ENCODE measurements at places on chromosomes 16 and 17. TPM values are rescaled to one million over a fixed set of nuclear protein-coding genes. Genes with fewer than 3 reads are reported as not detected.

- no peak for DNase-seq
Observed at GRCh38 chr17:83098241-83099085, 19.1 kb downstream of the METRNL start.

The KRTAP3-2 gene
- polyA plus RNA-seq = not detected

DNA sequence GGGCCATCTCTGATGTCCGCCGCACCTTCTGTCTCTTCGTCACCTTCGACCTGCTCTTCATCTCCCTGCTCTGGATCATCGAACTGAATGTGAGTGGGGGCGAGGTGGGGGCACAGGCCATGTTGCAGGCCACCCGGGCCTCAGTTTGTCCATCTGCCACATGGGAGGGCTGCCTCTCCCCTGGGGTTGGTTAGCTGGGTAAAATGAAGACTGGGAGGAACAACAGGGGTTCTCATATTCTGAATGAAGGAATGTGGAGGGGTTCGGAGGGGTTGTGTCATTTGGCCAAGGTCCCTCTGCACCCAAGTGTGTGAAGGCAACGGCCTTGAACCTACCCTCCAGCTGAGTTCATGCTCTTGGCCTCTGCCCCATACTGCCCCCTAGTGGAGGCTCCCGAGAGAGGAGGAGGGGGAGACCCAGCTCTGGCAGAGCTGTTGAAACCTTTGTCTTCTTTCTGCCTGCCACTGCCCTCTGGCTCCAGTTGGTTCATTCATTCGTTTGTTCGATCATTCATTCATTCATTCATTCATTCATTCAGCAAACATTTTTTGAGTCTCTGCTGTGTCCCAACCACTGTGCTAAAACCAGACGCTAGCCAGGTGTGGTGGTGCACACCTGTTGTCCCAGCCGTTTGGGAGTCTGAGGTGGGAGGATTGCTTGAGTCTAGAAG is 11.4 kb upstream of the TCAP start:
- no peak for DNase-seq

DNA sequence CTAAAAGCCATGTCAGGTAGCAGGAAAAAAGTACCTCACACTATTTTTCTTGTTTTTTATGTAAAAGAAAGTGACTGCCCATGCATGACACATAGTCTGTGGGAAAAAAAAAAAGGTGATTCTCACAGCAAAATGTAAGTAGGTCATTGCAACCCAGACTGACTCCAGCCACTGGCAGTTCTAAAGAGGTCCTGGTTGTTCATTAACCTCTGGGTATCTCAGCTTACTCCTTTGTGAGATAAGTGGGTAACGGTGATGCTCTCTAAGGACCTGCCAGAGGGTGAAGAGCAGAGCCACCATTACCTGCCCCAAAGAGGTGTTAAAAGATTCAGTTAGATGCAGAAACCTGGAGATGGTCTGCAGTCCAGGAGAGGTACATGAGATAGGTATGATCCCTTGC is 531.9 kb downstream of the GRIN2A start:
- DNase-seq = no peak

GRCh38 chr16:15053904-15054303 is 2.0 kb downstream of the NTAN1 start:
- DNase-seq = no peak

DNA sequence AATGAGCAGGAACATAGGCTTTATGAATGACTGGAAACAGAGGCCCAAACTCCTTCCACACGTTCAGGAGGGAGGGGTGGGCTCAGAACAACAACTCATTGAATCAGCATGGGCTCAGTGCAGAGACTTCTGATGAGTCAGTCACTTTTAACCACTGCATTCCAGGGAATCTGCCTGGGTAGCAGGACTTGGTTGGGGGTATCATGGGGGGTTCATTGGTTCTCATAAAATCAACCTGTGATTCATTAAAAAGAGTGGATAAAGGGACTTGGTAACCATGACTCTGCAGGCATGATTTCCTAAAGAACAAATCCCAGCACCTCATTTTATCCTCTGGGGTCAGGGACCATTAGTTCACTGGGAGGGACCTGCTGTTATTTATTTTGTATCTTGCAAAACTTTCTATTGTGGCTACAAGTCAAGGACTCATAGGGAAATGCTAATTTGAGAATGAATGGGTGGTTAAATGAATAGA is 13.8 kb downstream of the ITGB3 start:
- no peak for DNase-seq

GRCh38 chr16:50012182-50012581 is 12.8 kb upstream of the CNEP1R1 start:
- no peak for DNase-seq

The GLOD4 gene
- 123 TPM for polyA plus RNA-seq

DNA sequence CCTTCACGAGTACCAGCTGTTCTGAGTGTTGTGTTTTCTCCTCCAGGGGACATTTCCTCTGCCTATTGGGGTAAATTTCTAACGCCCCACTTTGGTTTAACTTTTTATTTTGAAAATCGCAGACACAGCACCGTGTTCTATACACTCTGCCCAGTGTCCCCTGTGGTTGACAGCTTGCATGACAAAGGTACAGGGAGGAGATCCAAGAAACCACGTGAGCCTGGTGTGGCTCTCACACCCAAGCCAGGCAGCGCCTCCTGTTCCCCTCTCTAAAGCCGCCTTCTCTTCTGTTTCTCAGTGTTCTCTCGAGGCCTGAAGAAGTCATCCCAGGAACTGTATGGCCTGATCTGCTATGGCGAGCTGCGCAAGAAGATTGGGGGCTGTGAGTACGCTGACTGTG is 25.4 kb downstream of the CRAMP1 start:
- DNase-seq = no peak

GRCh38 chr16:6063526-6063925 is 965.9 kb upstream of the EEF2KMT start:
- DNase-seq = no peak

DNA sequence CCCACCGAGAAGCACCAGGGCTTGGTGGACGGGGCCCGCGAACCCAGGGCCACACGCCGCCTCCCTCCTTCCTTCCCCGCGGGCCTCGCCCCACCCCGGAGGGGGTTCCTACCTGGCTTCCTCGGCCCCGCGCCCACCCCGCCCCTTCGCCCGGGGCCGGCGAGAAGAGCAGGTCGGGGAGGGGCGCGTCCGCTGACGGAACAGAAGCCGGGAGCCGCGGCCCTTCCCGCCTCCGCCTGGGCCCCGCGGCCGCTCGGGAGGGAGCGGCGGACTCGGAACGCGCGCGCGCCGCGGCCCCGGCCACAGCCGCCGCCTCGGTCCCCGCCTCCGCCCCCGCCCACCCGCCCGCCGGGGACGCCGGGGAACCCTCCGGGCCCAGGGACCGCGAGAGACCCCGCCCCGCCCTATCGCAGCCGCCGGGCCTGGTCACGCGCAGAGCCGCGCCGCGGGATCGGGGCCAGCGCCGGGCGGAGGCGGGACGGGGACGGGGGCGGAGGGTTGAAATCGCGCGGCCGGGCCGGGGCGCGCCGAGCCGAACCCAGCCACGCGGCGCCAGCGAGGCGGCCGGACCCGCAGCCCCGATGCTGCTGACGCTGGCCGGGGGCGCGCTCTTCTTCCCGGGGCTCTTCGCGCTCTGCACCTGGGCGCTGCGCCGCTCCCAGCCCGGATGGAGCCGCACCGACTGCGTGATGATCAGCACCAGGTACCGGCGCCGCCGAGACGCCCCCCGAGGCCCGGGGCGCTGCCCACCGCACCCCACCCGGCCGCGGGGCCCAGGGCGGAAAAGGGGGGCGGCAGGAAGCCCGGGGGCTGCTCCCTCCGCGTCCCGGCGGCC is at the start of gene TLCD3A:
Gene TLCD3A, plus strand, starts transcription at position 530 of the 835 bp plus-strand sequence. Its CDS starts 52 bp downstream, at position 582.
- DNase-seq = peak; percentile 52

DNA sequence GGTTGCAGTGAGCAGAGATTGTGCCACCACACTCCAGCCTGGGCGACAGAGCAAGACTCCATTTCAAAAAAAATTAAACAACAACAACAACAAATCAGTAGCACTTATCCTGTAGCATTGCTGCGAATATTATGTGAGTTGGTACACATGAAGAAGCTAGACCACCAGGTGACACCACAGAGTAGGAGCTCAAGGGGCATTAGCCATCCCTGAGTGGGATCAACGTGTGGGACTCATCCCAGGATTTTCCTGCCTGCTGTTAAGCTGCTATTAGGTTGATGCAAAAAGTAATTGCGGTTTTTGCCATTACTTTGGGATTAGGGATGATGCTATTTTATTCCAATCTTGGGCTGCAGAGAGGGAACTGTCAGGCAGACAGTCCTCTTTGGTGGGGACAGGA is 47.2 kb downstream of the OTOA start:
- no peak for DNase-seq

DNA sequence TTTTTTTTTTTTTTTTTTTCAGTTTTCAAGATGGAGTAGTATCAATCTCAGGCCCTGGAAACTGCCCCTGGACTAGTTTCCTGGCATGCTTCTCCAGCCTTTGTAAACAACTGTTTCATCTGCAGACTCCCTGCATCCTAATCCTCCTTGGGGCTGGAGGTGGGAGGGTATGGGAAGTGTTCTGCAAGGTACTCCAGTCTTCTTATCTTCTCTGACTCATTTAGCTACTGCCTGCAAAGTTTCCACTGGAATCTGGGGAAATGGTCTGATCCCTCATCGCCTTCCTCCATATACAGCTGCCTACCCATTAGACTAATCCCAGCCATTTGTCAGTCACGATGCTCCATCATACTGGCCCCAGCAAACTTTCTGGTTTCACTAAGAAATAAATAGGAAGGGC is 21.5 kb downstream of the COPZ2 start:
- no peak for DNase-seq

- no peak for DNase-seq
Observed at GRCh38 chr17:34218748-34219147, 36.3 kb upstream of the CCL2 start.

The SLC2A4 gene
- 1.8 TPM for polyA plus RNA-seq

- DNase-seq = no peak
Observed at GRCh38 chr16:14501331-14502255, 128.5 kb downstream of the PARN start.

The CBFA2T3 gene
- polyA plus RNA-seq = 2.6 TPM

DNA sequence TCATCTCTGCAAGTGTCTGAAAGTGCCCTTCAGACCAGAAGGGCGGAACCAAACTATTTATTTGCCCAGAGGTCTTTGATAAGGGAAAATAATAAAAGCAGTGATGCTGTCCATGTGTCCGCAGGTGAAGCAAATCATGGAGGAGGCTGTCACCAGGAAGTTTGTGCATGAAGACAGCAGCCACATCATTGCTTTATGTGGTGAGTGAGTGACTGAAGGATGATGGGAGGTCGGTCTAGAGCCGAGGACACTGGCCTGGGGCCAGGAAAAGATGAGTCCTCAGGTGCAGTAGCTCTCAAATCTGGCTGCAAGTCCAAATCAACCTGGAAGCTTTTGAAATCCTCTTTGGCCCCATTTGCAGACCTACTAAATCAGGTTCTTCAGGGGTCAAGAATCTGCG is 6.1 kb downstream of the SGSM2 start:
- DNase-seq = no peak

The SOST gene
- 53.5 TPM for polyA plus RNA-seq

DNA sequence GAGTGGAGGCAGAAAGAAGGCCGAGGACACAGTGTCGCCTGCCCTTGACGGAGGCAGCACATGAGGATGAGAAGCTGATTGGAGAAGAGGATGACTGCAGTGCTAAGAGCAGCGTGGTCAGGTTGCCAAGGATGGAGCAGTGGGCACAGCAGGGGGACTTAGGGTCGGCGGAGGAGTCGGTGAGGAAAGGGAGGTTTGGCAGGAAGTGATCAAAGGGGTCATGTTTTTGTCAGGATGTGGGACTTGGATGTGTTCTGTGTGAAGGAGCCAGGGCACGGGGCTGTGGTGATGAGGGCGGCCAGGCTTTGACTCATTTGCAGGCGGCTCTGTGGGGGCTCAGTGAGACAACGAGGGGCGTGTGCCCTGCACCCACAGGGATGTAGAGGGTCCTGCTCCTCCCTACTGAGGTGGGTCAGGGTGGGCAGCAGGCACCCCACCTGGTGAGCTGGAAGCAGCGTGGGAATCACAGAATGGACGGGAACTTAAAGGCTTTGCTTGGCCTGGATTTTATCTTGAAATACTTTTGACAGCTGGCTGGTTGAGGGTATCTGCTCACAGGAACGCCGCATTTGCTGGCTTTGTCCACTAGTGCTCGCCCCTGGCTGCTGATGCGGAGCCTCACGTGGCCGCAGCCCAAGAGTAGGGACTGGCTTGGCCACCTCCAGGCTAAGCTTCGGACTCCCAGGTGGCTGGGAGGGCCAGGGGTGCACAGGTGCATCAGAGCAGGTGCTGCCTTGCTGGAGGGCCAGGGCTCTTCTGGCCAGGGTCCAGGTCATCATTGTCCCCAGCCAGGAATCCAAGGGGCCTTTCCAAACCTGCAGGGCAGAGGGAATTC is 6.0 kb downstream of the MPG start:
- DNase-seq = no peak

- DNase-seq = no peak
Observed at GRCh38 chr16:80027007-80027965, 426.7 kb upstream of the MAF start.

The DLX4 gene
- 0.76 TPM for polyA plus RNA-seq

Measured in renal cortex interstitium (tissue), 15 donors.